ENCODE measurements at places on chromosomes 13 and 19.

DNA sequence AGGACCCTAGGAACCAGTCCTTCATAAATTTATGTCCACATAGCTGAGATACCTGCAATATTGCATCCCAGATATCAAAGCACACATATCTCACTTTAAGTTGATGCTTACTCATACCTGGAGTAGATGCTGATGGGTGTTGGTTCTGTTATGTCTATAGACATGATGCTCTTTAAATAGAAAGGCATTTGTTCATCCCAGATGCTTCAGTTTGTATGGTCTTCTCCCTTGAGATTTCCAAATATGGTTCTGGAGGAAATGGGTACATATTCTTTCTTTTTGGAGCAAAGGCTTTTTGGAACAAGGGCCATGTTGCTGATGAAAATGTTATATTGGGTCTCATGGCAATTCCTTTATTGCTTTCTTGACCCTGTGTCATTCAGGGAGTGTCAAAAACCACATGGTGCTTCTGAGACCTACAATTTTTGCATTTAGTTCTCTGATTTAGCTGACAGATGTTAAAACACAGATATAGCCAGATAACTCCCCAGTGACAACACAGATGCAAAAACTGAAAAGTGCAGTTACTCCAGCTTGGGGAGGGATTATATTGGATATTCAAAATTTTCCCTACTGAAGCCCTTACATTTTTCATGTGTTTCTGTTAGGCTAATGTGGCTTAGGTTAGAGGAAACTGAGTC, 211.4 kb downstream of the KCNRG start:
- DNase-seq = no peak

GRCh38 chr13:76745261-76746200, 140.7 kb downstream of the KCTD12 start:
- DNase-seq = no peak

DNA sequence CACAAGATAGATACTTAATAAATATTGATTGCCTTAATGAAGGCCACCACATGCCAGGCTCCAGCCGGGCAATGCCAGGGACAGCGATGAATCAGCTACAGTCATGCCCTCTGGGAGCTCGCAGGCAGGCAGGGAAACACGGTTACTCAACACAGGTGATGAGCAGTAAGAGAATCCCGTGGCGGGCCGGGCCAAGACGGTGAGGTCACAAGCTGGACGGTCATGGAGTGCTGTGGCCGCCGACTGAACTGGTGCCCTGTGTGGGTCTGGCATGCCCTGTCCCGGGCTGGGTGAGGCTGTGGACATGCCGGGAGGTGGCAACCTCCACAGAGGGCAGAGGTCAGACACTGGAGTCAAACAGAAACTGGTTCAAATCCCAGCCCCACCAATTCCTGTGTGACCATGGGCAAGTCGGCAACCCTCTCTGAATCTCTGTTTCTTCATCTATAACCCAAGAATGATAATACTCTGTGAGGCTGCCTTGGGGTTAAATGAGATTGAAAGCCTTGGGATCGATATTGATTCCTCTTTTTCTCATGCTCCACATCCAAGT, 13.2 kb upstream of the PAK4 start:
- DNase-seq = no peak

- no peak for DNase-seq
These were observed 1146.8 kb downstream of the UQCRFS1 start for GRCh38 chr19:28066161-28066560.

DNA sequence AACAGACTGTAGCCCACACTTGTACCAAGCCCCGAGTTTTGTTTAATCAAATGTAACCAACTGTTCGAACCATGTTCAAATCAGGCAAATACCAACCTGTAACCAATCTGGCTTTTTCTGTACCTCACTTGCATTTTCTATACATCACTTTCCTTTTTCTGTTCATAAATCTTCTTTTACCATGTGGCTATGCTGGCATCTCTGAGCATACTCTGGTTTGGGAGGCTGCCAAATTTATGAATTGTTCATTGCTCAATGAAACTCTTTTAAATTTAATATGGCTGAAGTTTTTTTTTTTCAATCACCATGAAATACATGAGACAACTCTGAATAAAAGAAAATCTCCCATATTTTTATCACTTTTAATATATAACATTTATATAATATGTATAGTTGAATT, 256.1 kb downstream of the SLITRK6 start:
- no peak for DNase-seq

DNA sequence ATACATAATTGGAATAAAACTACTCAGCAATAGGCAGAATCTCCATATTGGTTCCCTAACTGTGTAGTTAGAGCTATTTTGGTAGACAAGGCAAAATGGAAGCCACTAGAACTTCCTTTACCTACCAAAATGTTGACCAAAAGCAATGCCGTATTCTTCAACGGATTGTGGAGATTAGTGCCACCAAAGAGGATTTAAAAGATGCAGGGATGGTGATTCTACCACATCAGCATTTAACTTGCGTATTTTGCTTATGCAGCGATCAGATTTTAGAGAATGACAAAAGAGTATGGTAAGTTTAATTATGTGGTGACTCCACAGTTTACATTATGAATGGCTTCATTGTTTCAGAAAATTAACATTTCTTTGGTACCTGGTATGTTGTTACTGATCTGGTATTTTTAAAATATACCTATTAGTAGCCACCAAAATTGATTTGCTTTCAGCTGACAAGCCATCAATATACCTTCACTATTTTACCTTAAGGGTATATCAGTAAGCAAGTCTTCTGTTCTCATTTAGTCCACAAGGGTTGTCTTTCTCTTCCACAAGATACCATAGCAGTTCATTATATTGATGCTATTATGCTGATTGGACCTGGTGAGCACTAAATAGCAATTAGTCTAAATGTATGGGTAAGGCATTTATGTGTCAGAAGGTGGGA, 1910.7 kb upstream of the PRR20A start:
- DNase-seq = no peak

GRCh38 chr19:50173127-50173526, 10.0 kb upstream of the IZUMO2 start:
- DNase-seq = no peak

GRCh38 chr19:6234527-6234926, 45.2 kb downstream of the MLLT1 start:
- no peak for DNase-seq

- no peak for DNase-seq
These were observed 46.2 kb downstream of the SKA3 start for GRCh38 chr13:21130116-21130515.

DNA sequence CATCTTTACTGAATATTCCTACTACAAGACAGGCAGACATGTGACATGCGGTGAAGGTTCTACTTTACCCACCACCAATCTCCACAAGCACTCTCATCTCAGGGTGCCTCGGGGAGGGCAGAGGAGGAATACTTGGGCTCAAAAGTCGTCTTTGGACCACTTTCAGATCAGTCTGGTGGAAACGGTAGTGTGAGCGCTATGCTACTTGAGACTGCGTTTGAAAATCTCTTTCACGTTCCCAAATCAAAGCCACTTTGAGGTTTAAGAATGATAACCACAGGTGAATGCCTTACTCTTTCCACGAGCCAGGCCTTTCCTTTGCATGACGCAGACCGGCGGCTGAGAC, 1.5 kb upstream of the SOX1 start:
- no peak for DNase-seq

GRCh38 chr13:73251626-73252265, 192.9 kb downstream of the KLF5 start:
- no peak for DNase-seq

DNA sequence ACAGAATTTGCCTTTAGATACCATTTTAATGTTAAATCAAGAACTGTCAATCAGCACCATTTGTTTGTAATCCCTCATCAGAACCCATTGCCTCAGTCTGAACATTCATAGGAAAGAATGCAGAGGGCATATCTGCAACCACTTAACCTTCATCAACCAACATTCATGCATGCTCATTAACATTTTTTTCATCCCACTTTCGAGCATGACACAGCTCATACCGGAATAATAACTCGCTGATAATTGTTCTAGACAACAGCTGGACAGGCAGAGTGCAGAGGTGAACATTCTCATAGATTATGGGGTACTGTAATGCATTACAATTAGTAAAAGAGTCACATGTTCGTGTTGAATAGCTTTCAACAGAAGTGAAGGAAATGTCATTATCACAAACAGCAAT, 216.8 kb downstream of the DIAPH3 start:
- no peak for DNase-seq

DNA sequence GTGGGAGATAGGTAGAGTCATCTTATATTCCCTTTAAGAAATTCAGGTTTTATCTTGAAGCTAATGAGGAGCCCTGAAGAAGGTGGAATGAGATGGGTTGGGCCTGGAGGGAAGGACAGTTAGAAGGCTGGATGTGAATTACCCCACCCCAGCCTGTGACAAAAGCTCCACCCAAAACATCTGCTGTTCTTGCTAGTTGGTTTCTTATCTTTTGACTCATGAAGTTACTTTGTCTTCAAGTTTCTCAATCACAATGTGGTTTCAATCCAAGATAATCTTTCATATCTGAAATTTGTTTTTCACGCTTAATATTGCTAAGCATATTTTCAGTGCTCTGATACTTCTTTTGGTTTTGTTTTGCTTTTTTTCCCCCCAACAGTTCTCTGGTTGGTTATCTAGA, 38.3 kb upstream of the HMGB1 start:
- DNase-seq = no peak

- DNase-seq = no peak
These were observed 58.7 kb upstream of the F7 start for GRCh38 chr13:113046883-113047244.

- no peak for DNase-seq
These were observed 18.8 kb upstream of the ZMYM5 start for GRCh38 chr13:19882231-19882630.

GRCh38 chr19:47486900-47487299, 2.9 kb upstream of the KPTN start:
- DNase-seq = peak; percentile 17

- DNase-seq = no peak
These were observed 7.9 kb upstream of the F10 start for GRCh38 chr13:113114511-113115362.

DNA sequence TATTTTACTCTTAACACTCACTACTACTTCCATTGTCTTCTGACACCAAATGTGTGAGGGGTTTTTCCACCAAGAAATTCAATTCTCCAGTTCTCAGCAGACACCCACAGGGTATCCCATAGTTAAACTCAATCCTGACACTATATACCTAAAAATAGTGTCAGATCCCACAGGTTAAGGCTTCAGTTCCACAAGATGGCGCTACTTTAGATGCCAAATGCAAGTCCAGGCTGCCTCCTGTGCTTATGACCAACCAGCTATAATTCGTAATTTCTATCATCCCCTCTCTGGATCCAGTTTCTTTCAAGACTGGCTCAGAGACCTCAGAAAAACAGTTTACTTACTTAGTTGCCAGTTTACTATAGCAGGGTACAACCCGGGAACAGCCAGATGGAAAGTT, 1146.2 kb upstream of the SPRY2 start:
- no peak for DNase-seq

GRCh38 chr19:2424686-2425621, 2.4 kb downstream of the TIMM13 start:
- peak; percentile 25 for DNase-seq

GRCh38 chr13:33865945-33866344, 48.0 kb downstream of the RFC3 start:
- DNase-seq = no peak

DNA sequence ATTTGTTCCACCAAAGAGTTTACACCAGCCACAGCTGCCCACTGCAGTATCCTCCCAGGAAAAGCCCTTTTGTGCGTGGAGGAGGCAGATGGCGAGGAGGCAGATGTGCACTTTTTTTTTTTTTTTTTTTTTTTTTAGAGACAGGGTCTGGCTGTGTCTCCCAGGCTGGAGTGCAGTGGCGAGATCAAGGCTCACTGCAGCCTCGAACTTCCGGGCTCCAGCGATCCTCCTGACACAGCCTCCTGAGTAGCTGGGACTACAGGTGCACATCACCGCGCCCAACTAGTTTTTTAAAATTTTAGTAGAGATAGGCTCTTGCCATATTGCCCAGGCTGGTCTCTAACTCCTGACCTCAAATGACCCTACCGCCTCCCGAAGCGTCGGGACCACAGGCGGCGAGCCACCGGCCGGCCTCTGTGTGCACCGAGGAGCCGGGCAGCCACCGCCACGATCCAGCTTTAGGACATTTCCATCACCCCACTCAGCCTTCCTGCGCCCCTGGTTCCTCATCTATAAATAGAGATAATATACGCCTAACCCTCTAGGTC, 563 bp upstream of the PDCD5 start:
- no peak for DNase-seq

DNA sequence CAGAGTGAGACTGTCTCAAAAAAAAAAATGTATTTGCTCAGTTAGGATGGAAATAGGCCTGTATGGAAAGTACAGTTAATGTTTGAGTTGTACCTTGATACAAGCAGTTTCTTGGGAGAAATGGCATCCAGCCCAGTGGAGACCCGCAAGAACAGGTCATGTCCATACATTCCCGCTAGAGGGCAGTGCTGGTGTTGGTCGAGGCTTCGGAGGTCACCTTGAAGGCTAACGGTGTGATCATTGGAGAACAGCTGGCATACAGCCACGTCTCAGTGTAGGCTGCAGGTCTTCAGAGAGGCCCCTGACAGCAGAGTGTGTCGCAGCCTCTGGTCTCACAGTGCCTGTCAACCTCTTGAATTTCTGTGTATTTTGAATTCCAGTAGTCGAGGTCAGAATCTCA, 7.5 kb downstream of the ZNF610 start:
- peak; percentile 39 for DNase-seq

DNA sequence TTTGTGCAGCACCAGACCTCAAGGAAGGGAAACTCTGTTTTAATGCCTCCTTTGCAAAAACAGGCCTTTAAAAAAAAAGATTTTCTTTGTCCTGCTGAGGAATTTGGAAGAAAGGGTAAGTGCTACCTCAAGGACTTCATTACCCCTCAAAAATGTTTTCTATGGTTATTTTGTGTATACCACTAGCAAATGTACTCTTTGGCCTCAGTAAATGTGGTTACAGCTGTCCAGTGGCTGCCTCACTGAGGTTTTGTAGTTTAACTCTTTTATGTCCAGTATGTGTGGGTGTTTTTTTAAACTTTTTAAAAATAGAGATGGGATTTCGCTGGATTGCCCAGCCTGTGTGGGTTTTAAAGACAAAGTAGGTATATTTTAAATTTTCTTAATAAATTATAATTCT, 42.2 kb upstream of the TSC22D1 start:
- no peak for DNase-seq

GRCh38 chr19:32407004-32407992, 1.7 kb downstream of the DPY19L3 start:
- no peak for DNase-seq

- DNase-seq = no peak
These were observed 12.0 kb downstream of the ETFB start for GRCh38 chr19:51354103-51354741.

DNA sequence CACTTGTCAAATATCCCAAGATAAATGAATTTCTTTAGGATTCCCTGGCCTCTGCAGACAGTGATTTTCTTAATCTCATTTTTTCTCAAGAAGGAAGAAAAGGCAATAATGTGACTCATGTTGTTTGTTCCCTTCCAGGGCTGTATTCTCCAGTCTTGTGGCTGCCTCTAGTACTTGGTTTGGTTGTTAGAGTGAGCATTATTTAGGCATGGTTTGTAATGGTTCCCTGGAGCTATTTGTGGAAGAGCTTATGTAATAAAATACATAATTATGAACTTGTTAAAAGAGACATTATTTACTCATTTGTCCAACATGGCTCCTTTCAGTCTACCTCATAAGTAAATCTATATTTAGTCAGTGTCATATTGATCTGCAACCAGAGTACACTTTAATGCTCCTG, 270.4 kb downstream of the DCT start:
- no peak for DNase-seq

GRCh38 chr19:52665027-52665426, 26.9 kb upstream of the ZNF83 start:
- no peak for DNase-seq

- no peak for DNase-seq
These were observed 1.2 kb downstream of the SLC27A1 start for GRCh38 chr19:17471410-17472125.

GRCh38 chr19:12948612-12949362, 3.1 kb downstream of the RAD23A start:
- DNase-seq = no peak
